ENCODE measurements at places on chromosomes 7 and 10.

DNA sequence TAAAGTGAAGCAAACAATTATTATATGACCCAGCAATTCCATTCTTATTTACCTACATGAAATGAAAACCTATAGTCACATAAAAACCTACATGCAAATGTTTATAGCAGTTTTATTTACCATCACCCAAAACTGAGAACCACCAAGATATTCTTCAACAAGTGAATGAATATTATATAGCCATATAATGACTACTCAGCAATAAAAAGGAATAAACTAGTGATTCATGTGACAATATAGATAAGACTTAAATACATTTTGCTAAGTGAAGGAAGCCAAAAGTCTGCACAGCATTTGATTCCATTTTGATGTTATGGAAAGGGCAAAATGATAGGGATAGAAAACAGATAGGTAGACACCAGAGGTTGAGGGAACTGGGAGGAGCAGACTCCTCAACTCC lies 31.7 kb downstream of the PODXL start:
- DNase-seq: no peak

GRCh38 chr10:63503395-63503794 lies 17.8 kb upstream of the REEP3 start:
- no peak for DNase-seq

DNA sequence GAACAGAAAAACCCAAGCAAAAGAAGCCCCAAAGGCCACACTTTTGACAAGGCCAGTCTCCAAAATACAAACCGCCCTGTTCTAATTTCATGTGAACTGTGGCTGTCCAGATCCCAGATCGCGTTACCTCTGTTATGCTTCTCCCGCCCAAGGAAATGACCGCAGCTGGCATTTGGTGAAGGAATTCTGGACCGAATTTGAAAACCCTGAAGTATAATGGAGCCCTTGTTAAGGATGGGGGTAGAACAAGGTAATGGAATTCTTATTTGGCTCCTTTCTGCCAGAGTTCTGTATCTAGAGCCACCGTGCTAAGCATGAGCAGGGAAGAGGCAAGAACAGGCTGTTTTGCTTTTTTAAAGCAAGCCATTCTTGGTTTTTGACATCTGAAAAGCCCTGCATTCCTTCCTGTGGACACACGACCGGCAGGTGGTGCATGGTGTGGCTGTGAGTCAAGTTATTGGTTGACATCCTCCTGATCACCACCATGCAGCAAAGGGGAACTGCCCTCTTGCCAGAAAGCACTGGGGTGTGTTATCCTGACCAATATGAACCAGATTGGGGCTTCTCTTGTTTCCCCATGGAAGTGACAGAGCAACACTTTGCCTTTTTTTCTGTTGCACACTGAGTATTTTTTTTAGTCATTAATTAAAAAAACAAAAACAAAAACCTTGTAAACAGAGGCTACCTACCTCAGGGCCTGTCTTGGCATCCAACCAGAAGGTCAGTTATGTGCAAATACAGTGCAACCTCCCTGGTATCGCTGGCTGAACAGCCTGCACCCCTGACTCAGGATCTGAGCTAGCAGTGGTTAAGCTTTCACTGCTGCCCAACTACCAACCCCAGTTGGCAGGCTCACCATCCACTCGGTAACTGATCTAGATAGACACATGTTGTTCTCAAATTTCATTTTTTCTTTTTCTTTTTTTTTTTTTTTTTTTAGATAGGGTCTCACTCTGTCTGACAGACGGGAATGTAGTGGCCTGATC lies 14.2 kb downstream of the UCMA start:
- no peak for DNase-seq

DNA sequence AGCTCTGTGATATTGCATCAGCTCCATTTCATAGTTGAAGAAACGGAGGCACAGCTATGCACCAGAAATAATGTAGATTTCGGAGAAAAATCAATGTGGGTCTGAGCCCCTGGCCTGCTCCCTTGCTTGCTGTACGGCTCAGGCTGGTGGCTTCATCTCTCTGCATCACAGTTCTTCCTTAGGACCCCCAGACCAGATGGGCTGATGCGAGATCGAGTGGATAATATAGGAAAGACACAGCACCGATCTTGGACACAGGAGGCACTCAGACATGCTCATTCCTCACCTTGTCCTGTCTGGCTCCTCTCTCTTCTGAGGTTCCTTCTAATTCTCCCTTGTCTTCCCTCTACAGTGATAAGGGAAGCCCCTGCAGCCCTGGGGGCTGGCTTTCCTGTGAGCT lies 365.9 kb upstream of the ZMIZ1 start:
- no peak for DNase-seq

DNA sequence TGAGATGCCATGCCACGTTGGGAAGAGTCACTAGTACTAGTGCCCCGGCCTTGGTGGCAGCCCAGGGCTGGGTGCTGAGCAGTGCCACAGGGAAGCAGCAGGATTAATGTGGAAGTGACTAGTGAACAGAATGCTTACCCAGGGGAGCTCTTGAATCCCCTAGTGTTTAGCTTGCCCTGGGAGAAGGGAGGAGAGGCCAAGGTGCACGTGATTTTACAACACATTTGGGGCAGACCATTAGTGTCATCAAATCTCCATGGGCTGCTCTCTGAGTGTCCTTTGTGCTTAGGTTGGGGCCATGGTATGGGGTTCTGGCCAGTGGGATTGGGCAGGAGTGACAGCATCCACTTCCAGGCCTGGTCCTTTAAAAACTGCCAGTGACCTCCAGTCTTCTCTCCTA lies 37.5 kb downstream of the ARHGAP22 start:
- DNase-seq: no peak

- peak; percentile 69 for DNase-seq
Observed at GRCh38 chr10:35822316-35822715, 180.2 kb upstream of the FZD8 start.

GRCh38 chr7:30743371-30744074 lies 8.4 kb upstream of the INMT start:
- DNase-seq: peak; percentile 11

- DNase-seq: no peak
Observed at GRCh38 chr10:90175161-90175681, 473.8 kb downstream of the KIF20B start.

DNA sequence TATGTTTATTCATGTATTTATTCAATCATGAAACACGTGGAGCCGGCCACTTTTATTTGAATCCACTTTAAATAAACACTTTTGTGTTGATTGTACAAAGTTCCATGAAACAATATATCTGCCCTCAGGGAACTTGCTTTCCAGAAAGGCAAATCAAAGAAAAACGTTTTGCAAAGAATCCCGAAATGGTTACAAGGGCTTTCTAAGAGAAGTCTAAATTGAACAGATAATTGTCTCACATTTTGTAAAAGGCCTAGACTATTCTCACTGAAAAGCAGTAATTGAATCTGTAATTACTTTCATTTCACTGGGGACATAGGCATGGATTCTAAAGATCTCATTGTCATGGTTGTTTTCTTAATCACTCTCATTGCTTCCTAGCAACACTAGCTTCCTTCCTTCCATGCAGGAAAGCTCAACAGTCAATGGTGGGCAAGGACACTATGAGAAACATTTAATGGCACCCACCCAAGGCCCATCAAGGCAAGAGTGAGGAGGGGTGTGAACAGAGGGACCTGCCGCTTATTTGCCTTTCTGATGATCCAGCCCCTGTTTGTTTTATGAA lies 622.4 kb upstream of the C7orf33 start:
- no peak for DNase-seq

GRCh38 chr10:58775960-58776567 lies 263.4 kb downstream of the BICC1 start:
- DNase-seq: no peak

GRCh38 chr10:108817584-108817983 lies 1105.7 kb downstream of the XPNPEP1 start:
- DNase-seq: no peak

- DNase-seq: no peak
Observed at GRCh38 chr10:59814878-59815277, 61.6 kb upstream of the MRLN start.

DNA sequence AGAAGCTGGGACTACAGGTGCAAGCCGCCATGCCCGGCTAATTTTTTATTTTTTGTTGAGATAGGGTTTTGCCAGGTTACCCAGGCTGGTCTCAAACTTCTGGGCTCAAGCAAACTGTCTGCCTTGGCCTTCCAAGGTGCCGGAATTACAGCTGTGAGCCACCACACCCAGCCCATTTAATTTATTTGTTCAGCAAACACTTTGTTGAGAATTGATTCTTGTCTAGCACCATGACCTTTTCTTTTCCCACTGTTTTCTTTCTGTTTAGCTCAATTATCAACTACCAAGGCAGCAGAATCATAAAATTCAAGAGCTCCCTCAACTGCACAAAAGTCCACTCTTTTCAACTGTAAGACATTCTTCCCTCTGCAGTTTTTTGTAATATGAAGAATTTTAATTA lies 47.8 kb upstream of the PARD3 start:
- DNase-seq: no peak

- no peak for DNase-seq
Observed at GRCh38 chr10:122022276-122022675, 33.3 kb downstream of the TACC2 start.

DNA sequence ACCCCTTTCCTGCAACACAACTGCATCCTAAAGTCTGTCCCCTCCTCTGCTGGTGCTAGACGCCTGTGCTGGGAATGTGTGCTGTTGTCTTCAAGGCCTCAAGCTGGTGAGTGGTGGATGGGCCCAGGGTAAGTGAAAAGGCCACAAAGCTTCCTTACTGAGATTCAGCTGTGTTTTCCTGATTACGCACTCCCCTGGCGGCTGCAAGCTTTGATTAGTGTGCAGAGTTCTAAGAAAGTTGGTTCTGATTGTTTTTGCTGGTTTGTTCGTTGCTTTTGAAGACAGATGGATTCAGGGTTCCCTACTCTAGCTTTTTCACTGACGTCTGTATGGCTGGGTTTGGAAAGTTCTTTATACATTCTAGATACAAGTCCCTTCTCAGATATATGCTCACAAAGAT lies 11.9 kb upstream of the FOXL3 start:
- no peak for DNase-seq

DNA sequence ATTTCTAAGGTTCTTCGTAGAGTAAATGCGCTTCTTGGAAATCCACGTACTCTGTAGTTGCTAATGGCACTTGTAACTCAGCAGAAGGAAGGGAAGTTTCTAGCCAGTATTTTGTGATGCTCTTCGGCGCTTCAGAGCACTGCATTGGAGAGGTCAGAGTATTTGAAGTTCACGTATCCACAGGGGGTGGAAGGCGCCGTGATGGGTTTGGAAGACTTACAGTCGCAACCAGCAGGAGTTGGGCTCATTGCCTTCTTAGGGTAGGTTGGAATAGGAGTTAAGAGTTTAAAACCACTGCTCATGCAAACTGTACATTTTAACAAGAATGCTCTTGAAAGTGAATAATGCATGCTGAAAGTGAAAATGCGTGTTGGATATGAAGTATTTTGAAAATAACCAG lies 49.1 kb downstream of the SHH start:
- DNase-seq: no peak

- DNase-seq: no peak
Observed at GRCh38 chr10:73117976-73118743, 7.9 kb downstream of the NUDT13 start.

DNA sequence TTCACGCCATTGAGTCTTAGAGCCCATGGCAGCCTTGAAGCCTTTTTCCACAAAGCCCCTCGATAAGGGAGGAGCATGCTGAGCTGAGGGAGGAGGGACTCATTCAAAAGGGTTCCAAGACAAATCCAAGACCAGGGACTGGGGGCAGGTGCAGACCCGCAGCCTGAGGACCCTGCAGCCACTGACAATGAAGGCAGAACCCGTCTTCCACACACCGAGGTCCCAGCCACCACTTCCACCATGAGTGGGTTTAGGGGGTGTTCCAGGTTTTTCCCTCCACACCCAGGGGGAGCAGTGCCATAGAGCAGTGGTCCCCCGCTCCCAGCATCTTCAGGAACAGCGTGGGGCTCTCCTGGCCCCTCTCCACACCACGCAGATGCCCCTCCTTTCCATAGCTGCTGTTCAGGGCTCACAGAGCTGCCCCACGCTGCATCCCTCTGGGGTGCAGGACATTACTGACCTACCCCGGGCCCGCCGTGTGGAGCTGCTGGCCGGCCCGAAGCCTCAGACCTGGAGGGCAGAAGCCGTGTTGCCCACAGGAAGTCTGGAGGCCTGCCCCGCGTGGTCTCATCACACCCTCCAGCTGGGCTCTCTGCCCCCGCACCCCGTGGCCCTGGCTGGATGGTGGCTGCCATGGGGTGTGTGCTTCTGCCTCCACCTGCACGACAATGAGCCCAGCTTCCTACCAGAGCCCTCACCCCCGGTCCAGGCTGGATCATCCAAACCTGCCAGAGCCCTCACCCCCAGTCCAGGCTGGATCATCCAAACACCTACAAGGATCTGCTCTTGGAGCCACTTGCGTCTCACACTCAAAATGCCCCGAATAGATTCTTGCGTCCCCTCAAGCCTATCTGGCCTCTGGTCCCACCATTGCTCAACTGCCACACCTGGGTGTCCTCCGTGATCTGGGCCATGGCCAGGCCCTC lies 220.0 kb upstream of the TCERG1L start:
- no peak for DNase-seq

DNA sequence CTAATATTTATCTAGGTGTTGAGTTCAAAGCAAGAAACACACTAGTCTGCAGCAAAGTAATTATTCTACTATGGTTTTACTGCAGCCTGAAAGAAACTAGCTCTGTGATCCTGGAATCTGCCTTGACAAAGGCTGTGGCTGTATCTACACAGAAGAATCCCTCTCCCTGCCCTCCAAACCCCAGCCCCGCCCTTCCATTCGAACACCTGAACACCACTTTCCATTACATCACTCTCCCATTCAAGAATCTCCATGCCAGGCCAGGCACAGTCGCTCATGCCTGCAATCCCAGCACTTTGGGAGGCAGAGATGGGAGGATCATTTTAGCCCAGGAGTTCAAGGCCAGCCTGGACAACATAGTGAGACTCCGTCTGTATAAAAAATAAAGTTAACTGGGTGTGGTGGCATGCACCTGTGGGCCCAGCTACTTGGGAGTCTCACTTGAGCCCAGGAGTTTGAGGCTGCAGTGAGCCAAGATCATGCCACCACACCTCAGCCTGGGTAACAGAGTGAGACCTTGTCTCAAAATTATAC lies 23.3 kb downstream of the LRRC20 start:
- DNase-seq: no peak

DNA sequence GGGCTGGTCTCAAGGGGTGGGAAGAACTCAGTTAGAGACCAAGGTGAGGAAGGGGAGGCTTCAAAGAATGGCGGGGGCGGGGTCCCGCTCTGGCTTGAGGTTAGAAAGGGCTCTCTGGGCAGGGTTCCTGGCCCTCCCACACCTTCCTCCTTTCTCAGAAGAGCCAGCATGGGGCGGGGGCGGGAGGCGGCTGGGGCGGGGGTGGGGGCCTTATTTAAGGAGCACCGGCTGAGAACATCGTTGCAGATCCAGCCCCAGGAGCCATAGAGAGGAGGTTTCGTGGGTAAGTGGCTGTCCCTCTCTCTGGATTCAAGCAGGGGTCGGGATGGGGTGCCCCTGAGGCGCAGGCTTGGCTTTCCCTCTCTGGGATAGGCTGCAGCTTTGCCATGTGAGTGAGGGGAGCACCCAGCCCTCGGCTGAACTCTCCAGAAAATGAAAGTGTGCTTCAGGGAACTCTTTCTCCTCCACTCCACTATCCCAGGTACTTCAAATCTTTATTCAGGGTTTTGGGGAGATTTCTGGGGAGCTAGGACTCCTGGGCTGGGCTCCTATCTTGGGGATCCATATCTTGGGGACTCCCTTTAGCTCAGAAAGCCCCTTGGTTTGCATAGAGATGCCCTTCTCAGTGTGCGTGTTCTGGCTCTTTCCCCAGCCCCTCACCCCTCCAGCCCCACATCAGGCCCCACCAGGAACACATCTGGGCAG lies 3.3 kb upstream of the CUEDC2 start:
- no peak for DNase-seq

- no peak for DNase-seq
Observed at GRCh38 chr10:43851030-43851429, 202.3 kb upstream of the ZNF32 start.
